Aortic smooth muscle cell (primary cell): ENCODE measurements at places on chromosomes 4 and X. TPM values are rescaled to one million over a fixed set of nuclear protein-coding genes. Genes with fewer than 3 reads are reported as not detected.

RBPJ gene
- 56.1 and 70.3 TPM in 2 replicates for total RNA-seq

GPR82 gene
- total RNA-seq: not detected in 2 replicates

ADH7 gene
- total RNA-seq: not detected in 2 replicates

FOXR2 gene
- total RNA-seq: not detected in 2 replicates

ADAM29 gene
- total RNA-seq: not detected in 2 replicates

VAMP7 gene
- total RNA-seq: 40.4 and 44.4 TPM in 2 replicates

HS3ST1 gene
- total RNA-seq: 2.1 and 2.5 TPM in 2 replicates

SLC25A53 gene
- 10.6 and 19.9 TPM in 2 replicates for total RNA-seq

SULT1E1 gene
- 4.2 and 12.0 TPM in 2 replicates for total RNA-seq

SNCA gene
- 1.4 and 2.4 TPM in 2 replicates for total RNA-seq

IL21 gene
- total RNA-seq: not detected in 2 replicates

LEF1 gene
- 0.13 and 0.31 TPM in 2 replicates for total RNA-seq

PDE6B gene
- total RNA-seq: 0.37 TPM in 1 of 2 replicates, not detected in the other

C4orf36 gene
- total RNA-seq: 0.26 and 0.31 TPM in 2 replicates

CXCL8 gene
- 2.1 and 6.2 TPM in 2 replicates for total RNA-seq

AFF2 gene
- total RNA-seq: 0.25 and 0.40 TPM in 2 replicates

CYBB gene
- not detected in 2 replicates for total RNA-seq

CXorf65 gene
- total RNA-seq: not detected in 2 replicates

GAGE13 gene
- total RNA-seq: not detected in 2 replicates

NDP gene
- 15.3 and 49.7 TPM in 2 replicates for total RNA-seq

CABS1 gene
- total RNA-seq: not detected in 2 replicates

EVC2 gene
- total RNA-seq: 9.2 and 9.6 TPM in 2 replicates

IGSF1 gene
- 1.1 and 1.7 TPM in 2 replicates for total RNA-seq

PDGFC gene
- 15.6 and 31.5 TPM in 2 replicates for total RNA-seq

FGFRL1 gene
- 15.7 and 19.6 TPM in 2 replicates for total RNA-seq

UNC5C gene
- 3.3 and 4.8 TPM in 2 replicates for total RNA-seq

UGT2B10 gene
- total RNA-seq: not detected in 2 replicates

ZNF630 gene
- 1.1 TPM in 2 replicates for total RNA-seq

MUC7 gene
- not detected in 2 replicates for total RNA-seq

MAGEA2 gene
- not detected in 2 replicates for total RNA-seq

DRD5 gene
- total RNA-seq: not detected in 2 replicates

VCX3A gene
- not detected in 2 replicates for total RNA-seq

CLGN gene
- total RNA-seq: 0.26 and 0.81 TPM in 2 replicates

DNAAF6 gene
- total RNA-seq: not detected in 2 replicates

PWWP3B gene
- total RNA-seq: under 0.01 and 0.06 TPM in 2 replicates

LRIT3 gene
- total RNA-seq: under 0.01 TPM in 1 of 2 replicates, not detected in the other

GABRA4 gene
- total RNA-seq: under 0.01 and 0.12 TPM in 2 replicates

SAGE1 gene
- total RNA-seq: not detected in 2 replicates

PDCL2 gene
- total RNA-seq: not detected in 2 replicates

CTBP1 gene
- total RNA-seq: 139 and 168 TPM in 2 replicates

IQCM gene
- total RNA-seq: not detected in 2 replicates

MAGEA2B gene
- total RNA-seq: not detected in 2 replicates

VGLL1 gene
- total RNA-seq: not detected in 2 replicates

KCTD8 gene
- total RNA-seq: 0.13 TPM in 1 of 2 replicates, not detected in the other

EDA gene
- 0.62 and 0.79 TPM in 2 replicates for total RNA-seq
